CD4-positive, alpha-beta T cell treated with Interferon gamma for 1 hour (primary cell): ENCODE measurements at places on chromosomes 3 and 15.
A peak's percentile ranks its signal among the peaks of the same experiment; 100 is the strongest.

DNA sequence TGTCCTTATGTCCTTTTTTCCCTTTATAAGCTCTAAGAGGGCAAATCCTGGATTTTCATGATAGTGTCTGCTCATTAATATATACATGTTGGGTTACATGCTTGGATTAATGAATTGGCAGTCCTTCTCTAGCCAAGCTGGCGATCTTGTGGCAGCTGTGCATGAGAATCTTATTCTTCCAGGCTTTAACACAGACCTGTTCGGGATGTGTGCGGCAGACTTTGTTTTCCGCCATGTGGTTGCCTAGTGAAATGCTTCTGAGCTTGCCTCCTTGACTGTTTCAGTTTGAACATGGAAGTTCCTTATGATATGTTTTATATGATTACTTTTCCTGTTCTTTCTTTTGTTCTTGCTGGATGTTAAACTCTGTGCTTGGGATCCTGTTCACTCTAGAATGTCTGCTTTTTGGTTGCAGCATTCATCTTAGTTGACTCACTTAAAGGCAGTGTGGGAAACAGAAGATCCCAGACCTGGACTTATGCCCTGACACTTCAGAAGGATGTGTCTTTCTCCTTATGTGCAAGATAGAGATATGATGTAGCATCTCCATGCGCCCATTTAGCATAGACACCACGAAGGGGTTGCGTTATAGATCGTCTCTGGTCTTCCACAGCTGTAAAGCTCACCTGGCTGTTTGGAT, 7.2 kb downstream of the CHCHD6 start:
- DNase-seq: no peak

- no peak for DNase-seq
These were observed 1.4 kb upstream of the RASL12 start for GRCh38 chr15:65069179-65069578.

GRCh38 chr15:29308299-29308698, 38.7 kb upstream of the NSMCE3 start:
- no peak for DNase-seq

DNA sequence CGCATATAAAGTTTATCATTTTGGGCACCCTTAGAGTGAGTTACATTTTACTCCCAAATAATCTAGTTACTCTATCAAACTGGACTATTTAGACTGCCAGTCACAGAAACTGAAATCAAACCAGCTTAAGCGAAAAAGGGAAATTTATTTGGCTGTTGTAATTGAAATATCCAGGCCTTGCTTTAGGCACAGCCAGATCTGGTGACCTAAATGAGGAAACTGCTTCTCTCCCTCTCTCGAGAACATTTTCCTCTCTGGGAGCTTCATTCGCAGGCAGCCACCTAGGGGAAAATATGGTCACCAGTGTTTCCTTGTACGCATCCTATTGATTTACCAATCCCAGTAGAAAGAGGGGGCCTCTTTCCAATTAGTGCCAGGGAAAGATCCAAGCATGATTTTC, 175.3 kb upstream of the MITF start:
- DNase-seq: no peak

GRCh38 chr15:51775967-51776816, 24.8 kb downstream of the TMOD2 start:
- peak; percentile 32 for DNase-seq

- DNase-seq: no peak
These were observed 71.7 kb upstream of the SNRK start for GRCh38 chr3:43214616-43215015.

DNA sequence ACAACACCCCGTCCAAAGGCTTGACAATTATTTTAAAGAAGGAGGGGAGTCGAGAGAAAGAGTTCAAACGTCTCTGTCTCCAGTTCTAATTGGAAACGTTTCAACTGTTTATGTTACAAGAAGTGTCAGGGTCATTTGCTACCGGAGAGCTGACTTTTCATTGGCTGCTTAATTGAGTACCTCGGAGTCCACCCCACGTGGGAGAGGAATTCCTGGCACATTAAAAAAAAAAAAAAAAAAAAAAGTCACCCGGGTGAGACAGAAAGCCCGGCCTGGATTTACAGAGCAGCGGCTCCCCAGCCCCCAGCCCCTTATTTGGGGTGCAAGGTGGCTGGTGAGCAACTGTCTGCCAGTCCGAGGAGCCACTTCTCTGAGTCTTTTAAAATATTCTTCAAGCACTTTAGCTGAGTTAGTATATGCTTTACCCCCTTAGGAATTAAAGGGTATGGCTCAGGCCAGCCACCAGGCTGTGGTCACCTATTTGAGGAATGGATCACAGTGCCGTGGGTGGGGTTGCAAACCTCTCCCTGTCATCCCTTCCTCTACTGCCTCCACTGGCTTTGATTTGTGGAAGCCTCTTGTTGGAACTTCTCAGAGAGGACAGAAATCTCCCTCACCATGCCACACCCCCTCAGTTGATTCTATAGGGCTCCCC, 3.9 kb upstream of the TLE3 start:
- DNase-seq: no peak

GRCh38 chr15:70533931-70534742, 229.2 kb downstream of the UACA start:
- no peak for DNase-seq

DNA sequence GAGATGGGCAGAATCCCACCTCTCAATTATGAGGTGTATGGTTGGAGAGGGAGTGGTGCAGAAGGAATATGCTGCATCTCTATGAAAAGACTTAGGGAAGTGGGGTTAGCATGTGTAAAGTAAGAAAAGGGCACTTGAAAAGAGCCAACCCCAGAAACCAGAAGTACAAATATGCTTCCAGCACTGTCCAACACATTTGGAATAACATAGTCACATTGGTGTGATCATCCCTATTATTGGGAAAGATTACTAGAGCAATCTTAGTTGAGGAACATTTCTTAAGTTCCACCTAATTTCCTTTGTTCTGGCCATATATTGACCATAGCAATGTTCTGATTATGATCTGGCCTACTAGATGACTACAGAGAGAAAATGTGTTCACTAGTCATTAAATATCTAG, 34.3 kb downstream of the HMG20A start:
- DNase-seq: no peak

DNA sequence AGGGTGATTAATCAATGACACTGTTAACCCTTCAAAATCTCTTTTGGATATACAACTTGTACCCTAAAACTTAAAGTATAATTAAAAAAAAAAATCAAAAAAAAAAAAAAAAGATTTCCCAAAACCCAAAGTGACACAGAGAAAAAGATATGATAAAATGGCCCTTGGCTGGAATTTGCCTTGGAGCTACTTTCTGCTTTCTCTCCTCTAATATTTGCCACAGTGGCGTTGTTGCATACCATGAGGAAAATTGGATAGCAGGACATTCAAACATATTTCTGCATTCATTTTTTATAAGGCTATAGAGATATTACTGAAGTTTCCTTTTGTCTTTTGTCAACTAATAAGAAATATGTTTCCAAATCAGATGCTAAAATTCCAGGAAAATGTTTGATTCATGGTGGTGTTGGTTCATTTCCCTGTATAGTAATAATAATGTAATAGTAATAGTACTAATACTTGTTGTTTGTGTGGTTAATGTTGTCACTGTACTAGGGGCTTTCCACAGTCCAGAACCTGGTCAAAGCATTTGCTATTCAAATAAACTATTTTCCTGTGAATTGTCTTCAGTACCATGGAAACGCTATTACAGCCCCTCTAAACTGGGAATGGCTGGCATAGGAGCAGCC, 441.3 kb upstream of the THBS1 start:
- DNase-seq: no peak
